ENCODE measurements at places on chromosomes 7 and 10.

DNA sequence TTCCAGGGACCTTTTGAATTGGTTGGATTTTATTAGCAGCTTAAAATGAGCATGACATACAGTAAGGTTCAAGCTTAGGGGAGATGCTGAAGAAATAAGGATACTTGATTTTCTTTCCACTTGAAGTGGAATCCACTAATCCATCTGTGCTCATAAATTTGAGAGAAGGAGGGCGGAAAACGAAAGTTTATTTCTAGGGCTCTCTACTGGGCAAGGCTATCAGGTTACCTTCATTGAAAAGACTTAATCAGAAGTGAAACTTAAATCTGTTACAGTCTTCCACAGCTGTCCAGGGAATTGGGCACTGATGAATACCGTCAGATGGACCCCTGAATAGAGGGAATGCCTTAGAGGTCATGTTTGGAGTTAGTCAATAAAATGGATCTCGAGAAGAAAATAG lies 21.8 kb downstream of the AUTS2 start:
- no peak for DNase-seq

DNA sequence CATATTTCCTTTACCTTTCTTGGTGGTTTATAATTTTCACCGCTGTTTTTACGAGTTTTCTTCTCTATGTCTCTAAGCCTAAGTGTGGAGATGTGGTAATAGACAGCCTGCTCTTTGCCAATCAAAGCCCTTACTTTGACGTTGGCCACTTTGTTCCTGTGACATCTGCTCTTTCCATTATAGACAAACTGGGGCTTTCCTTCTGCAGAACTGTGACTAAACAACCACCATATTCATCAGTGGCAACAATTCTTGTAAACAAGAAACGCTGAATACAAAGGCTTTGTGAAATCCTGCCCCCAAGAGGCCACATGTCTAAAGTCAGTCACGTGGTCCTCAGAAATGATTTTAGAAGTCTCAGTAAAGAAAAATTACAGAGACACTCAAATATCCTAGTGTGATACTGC lies 59.6 kb upstream of the CAPZA2 start:
- DNase-seq: no peak

DNA sequence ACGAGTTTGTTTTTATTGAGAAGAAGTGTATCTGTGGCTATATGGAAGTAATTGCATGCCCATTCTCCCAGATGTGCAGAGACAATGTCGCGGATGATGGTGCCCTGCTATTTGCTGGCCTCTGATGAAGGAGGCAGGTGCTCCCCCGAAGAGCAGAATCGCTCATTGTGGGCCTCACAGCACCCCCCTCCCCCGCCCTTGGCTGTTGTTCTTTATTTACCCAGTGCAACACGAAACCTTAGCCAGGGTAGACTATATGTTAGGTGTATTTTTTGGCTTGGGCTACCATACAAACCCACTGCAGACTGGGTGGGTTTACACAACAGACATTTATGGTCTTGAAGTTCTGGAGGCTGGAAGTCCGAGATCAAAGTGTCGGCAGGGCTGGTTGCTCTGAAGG lies 3.4 kb upstream of the ADCY1 start:
- DNase-seq: no peak

DNA sequence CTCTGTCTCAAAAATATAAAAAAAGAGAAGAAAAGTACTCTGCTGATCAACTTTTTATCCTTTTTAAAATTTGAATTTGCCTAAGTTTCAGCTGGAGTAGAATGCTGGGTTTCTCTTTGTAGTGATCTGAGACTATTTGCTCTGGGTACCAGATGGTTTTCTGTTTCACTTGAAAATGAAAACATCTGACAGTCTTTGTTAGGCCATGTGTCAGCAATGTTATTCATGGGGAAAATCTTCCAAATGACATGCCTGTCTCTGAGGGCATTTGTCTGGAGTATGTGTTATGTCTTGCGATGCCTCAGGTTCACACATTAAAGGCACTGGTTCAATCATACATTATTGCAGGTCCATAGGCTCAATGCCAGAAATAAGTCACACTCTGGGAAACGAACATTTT lies 175.3 kb upstream of the TMEM229A start:
- DNase-seq: no peak

DNA sequence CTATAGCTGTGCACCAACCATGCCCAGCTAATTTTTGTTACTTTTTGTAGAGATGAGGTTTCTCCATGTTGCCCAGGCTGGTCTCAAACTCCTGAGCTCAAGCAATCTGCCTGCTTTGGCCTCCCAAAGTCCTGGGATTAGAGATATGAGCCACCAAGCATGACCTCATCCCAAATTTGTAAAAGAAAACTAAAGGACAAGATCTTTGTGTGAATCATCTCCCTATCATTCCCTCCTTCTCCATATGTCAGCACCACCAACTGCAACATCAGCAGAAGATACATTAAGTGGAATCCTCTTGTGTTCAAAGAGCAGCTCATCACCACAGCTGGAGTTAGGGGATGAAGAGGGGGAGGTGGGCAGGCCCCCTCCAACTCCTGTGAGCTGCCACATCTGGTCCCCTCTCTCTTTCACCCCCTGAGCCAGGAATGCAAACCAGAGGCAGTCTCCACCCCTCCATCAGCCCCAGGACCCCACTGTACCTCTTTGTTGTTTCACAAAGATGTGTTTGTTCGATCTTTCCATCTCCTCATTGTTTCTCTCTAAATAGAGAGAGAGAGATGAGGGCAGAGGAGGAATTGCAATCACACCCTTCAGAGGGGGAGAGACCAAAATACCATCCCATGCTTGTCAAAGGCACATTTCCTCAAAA lies 47.3 kb upstream of the PIP4K2A start:
- DNase-seq: no peak

DNA sequence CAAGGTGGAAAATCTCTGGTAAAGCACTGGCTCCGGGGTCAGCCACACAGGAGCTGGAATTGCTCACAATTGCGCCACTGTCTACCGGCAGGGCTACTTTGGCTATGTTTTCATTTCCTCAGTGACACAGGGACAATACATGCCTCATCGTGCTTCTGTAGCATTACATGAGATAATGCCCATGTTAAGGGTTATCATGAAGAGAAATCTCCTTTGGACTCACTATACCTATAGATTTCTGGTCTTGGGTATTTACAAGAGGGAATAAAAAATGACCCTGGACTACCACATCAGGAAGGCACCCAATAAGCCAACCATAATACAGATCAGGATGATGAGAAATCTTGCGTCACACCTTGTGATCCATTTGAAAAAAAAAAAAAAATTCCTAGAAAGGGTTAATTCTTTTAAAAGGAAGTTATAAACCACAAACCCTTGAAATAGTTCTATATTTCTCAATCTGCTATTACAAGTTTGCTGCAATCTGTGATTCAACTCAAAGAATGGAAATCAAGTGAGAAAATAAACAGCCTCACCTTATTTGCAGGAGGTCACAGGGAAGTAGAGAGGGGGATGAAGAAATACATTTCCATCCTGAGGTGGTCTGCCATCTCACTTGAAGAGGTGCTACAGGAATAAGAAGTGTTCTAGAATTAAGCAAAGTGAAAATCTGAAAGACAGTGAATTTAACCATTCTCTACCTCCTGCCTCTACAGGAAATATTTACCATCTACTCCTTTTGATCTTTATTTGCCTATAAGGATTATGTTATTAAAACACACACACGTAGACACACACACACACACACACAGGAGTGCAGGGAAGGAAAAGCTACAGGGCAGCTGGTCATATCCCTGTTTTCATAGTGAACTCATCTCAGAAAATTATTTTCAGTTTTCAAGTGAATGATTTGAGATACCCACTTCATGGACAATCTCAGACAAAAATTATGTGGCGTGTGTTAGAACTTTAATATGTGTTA lies 231.3 kb upstream of the CELF2 start:
- DNase-seq: no peak

DNA sequence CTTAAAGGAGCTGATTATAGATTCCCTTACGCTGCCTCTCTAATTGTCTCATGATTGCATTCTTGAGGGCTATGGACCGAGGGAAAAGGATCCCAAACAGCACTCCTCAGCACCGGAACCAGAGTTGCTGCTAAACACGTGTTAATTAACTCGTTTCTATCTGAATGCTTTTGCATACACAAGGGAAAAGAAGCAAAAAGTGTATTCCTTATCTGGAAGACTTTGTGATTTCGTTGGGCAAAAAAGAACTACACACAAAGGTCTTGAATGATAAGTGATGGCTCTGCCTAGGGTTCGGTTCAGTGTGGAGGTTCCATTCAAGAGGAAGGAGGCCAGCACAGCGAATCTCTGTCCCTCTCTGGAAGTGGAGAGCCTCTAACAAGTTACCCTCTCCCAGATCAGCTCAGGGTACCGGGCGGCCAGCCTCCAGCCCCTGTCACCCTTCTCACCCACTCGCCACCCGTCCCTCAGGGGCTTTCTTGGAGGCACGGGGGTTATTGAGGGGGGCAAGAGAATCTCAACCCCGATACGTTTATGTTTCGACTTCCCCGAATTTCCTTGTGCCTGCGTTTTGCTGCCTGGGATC lies 515 bp upstream of the SLC4A2 start:
- DNase-seq: no peak

DNA sequence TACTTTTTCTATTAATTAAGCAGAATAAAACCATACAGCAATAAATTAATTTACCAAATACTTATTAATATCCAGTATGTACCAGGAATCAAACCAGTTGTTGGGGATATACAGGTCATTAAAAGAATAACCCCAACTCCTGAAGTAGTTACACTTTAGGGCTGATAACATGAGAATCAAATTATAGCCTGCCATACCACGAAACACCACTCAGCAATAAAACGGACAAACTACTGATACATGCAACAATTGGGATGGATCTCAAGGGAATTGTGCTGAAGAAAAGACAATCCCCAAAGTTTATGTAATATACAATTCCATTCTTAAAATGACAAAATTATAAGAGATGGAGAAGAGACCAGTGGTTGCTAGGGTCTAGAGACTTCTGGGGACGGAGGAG lies 22.7 kb downstream of the MCMBP start:
- no peak for DNase-seq

- peak; percentile 83 for DNase-seq
Measured at GRCh38 chr10:72335394-72336258, 19.1 kb downstream of the DNAJB12 start.

DNA sequence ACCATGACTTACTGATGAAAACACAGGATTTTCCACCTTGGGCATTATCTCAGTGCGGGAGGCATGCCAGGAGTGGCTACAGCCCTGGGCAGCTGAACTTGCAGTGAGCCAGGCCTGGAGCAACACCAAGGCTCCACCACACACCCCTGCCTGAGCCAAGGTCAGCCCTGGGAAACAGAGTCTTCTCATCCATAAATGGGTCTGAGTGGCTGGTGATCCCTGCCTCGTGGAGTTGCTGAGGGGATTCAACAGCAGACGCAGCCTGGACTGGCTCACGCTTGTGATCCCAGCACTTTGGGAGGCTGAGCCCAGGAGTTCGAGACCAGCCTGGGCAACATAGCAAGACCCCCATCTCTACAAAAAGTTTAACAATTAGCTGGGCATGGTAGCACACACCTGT lies 32.2 kb downstream of the SPOCK2 start:
- no peak for DNase-seq

DNA sequence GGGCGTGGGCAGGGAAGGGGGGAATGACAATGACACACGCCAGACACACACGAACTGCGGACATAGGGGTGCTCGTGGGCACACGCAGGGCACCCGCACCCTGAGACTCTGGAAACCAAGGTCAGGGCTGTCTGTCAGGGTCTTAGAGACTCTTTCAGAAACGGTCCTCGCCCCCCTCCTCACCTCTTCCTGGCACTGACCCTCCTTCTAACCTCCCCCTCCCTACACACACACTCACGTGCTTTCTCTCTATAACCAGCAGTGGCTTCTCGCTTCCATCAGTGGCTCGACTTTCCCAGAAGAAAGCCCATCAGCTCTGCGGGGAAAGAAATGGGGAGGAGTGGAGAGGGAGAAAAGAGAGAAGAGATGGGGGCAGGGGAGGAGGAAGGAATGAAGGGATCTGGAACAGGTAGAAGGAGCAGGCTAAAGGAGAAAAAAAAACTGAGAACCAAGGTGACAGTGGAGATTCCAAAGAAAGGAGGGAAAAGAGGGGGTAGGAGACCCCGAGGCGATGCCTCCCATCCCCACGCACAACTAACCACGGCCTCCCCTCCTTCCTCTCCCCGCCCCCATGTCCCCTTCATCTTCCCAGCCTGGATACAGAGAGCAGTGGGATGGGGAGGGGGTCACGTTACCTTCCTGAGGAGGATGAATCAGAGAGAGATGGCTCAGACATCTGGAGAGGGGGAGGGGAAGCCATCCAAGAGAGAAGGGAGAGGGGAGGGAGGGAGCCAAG lies 1.7 kb upstream of the VGF start:
- no peak for DNase-seq

GRCh38 chr7:30775992-30776391 lies 4.8 kb downstream of the MINDY4 start:
- no peak for DNase-seq

DNA sequence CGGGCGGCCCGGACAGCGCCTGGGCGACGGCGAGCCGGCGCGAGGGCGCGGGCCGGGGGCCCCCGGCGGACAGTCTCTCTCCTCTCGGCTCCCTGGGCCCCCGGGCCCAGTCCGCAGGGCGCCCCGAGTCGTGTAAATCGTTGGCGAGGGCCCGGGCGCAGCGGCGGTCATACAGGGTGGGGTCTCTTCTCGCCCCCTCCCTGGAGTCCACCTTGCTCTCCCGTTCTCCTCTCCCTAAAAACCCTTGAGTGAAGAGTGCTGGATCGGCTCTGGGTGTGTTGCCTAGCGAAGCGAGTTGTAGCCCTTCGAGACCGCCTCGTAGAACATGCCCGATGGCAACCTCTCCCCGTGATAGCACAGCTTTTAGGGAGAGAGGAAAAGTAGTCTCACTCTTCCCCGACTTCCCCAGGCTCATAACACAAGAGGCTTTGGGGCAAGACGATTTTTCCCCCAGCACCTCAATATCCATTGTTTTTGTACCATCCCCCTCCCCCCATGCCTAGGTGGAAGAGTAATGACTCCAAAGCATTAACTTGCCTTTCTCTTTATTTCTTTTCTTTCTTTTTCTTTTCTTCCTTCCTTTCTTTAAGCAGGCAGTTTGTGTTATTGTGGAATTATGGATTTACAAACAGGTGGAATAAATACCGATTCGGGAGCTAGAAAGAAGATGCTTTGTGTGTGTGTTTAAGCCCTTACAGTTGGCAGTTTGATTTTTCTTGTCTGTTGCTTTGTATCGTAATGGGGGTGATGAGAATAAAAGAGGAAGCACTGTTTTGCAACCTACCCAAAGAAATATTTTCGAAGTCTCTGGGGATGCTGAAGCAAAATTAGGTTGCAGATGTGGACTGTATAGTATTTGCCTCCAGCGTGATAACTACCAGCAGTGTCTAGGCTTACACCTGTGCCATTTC lies 822 bp downstream of the SHOC2 start:
- peak; percentile 40 for DNase-seq

- DNase-seq: no peak
Measured at GRCh38 chr7:41655426-41655825, 47.5 kb downstream of the INHBA start.

- no peak for DNase-seq
Measured at GRCh38 chr7:37009125-37009675, 284.9 kb upstream of the AOAH start.

- no peak for DNase-seq
Measured at GRCh38 chr7:29042824-29043231, 84.7 kb upstream of the TRIL start.
